ENCODE measurements at places on chromosomes 12 and 14.

- no peak for DNase-seq
Observed at GRCh38 chr12:27076928-27077327, 5.5 kb downstream of the C12orf71 start.

- no peak for DNase-seq
Observed at GRCh38 chr14:23028799-23029198, 5.9 kb downstream of the PSMB5 start.

DNA sequence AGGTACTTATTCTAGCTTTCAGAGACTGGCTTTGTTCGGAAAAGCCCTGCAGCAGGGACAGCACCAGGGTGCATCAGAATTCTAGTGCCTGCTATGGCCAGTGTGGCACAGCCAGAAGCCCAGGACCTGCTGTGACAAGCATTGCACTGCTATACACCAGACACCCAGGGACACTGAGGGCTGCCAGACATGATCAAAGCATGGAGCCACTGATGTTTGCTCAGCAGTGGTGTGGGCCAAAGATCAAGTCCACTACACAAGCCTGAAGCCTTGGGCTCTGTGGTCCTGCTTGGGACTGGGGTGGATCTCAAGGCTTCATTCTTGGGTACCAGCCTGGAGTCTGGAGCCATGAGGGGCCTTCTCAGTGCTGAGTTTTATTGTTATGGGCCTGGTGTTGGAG lies 36.1 kb upstream of the CDKN3 start:
- no peak for DNase-seq

DNA sequence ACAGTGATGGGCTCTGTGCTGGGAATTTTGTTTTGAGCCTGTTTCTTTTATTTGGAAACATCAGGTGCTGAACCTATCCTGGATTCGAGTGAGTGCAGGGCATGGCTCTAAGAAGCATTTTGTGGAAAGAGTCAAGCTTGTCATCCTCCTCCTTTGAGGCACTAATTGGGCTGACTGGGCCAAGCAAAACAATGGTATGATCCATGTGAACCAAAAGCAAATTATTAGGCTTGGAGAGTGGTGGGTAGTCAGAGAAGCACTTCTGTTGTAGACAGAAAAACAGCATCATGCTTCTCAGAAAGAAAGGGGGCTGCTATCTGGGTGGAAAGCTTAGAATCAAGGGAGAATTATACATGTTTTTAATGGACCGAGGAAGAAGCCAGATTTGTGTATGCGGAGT lies 481.6 kb downstream of the DIO2 start:
- no peak for DNase-seq

GRCh38 chr12:4555804-4556203 lies 6.2 kb upstream of the DYRK4 start:
- no peak for DNase-seq

DNA sequence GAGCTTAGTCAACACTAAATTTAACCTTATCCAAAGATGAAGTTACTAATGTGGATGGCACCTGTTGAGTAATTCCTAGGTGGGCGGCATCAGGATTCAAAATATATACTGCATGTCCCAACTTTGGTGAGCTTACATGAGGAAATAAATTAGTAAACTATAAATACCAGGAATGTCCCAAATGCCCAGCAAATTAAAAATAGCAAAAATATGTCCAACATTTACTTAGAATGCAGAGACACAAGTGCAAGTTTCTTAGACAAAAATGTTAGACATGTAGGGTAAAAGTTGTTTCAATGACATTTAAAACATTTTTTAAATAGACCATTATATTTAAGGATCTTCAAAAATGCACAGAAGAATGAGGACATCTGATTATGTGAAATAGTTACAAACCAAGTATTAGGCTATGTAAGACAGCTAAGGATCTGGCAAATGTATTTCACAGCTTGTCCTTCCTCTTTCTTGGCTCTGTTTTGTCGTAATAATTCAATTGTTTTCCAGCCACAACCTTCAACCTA lies 115.9 kb downstream of the NAV3 start:
- DNase-seq: no peak

DNA sequence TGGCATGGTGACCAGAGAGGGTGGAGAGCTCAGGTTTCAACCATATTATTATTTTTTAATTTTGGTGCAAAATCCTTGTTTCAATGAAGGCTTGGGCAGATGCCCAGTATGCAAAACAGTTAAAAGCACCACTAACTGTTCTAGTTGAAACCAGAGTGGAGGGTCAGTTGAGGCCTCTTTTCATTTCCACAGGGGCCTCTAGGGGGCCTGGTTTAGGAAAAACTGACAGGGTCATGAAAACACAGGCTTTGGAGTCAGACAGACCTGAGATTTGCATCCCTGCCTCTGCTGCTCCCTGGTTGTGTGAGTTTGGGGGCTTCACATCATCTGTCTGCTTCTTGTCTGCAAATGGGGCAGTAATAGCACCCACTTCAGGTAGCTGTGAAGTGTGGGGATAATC lies 3.3 kb upstream of the RPH3A start:
- DNase-seq: no peak

- no peak for DNase-seq
Observed at GRCh38 chr12:47124451-47124850, 44.7 kb upstream of the AMIGO2 start.

GRCh38 chr12:4250691-4251090 lies 22.9 kb upstream of the CCND2 start:
- no peak for DNase-seq

GRCh38 chr12:125492354-125493270 lies 427.4 kb downstream of the AACS start:
- DNase-seq: no peak

GRCh38 chr12:106299202-106299774 lies 3.2 kb upstream of the TCP11L2 start:
- DNase-seq: no peak

GRCh38 chr14:28055008-28055407 lies 711.6 kb upstream of the FOXG1 start:
- no peak for DNase-seq

DNA sequence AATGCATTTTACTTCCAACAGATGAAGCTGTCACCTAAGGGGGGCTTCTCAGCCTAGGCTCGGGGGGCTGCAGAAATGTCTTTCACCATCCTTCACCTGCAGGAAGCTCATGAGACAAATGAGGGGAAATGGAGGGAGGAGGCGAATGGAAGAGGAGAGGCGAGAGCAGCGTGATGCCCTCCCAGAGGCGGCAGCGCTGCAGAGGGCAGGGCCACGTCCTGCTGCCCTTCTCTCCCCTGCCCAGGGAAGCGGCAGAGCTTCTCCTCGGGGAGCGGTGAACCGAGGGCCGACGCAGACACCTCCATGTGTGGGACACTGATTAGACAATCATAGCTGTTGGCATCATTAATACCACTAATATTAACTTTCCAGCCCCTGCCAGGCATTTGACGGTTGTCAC lies 78.3 kb downstream of the SERPINA3 start:
- no peak for DNase-seq

- no peak for DNase-seq
Observed at GRCh38 chr12:91287753-91288152, 105.1 kb upstream of the DCN start.

GRCh38 chr14:102633906-102634595 lies 41.6 kb downstream of the RCOR1 start:
- DNase-seq: no peak

DNA sequence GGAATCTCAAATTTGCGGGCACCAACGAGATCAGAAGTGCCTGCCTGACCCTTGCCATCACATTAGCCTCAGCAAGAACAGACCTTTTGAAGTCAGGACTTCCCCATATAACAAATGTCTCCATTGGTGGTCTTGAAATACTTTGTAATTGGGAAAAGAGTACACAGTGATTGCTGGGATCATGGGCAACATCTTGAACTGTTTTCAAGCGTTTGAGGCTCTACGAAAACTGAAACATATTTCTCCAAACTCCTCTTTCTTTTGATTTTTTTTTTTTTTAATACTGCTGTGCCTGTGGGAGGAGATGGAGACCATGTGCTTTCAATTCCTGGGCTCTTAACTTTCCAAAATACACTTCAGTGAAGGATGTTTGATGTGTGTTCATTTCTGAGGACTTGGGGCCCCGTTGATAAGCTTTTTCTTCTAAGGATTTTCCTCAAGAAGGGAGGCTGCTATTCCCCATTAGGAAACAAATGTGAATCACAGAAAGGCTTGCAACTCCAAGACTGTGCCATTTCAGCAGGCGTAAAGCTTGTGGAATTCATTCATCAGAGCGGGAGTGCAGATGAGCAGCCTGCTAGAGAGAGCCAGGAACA lies 94.5 kb downstream of the TMEM132C start:
- DNase-seq: no peak

DNA sequence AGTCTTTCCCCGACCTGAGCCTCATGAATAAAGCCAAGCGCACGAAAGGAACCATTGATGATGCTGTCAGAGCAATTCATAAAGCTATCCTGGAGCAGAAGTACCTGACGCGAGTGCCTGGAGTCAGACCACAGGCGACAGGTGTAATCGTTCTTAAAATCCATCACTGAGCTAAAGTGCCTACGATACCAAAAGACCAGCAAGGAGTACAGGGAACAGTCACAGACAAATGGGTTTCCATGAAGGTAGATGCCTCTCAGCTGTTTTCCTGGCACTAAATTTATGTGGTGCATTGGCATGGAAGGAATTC lies 1.4 kb upstream of the PCED1B start:
- DNase-seq: no peak

DNA sequence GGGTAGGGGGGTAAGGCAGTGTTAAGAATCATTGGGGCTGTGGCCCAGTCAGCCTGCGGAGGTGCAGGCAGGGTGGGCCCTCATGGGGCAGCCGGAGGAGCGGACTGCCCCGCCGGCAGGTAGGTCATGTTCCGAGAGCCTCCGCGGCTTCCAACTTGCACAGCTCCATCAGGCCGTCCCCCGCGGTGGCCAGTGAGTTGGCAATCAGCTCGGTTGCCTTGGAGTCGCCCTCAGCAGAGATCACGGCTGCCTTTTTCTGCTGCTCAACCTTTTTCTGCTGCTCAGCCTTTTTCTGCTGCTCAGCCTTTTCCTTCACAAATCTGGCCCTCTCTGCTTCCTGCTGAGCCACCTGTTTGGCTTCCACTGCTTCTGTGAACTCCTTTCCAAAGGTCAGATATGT lies 41.1 kb upstream of the CSRNP2 start:
- no peak for DNase-seq

- DNase-seq: no peak
Observed at GRCh38 chr12:130762319-130762675, 46.2 kb upstream of the RIMBP2 start.

DNA sequence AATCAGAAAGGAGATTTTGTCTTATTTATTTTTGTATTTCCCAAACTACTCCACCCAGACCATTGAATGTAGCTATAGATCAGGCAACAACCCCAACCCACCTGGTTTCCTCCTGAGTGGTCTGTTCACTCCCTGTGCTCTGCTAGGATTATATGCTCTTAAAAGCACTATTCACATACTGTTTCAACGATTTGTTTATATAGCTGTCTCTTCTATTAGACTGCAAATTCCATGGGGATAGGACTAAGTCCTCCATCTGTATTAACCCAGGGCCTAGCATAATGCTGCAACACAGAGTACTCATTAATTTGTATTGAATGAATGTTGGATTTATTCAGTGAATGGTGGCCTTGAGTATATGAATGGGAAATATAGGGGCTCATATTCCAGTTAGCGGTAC lies 307.6 kb downstream of the RAD51B start:
- DNase-seq: no peak

GRCh38 chr14:89418976-89419375 lies 1.9 kb upstream of the FOXN3 start:
- DNase-seq: no peak

DNA sequence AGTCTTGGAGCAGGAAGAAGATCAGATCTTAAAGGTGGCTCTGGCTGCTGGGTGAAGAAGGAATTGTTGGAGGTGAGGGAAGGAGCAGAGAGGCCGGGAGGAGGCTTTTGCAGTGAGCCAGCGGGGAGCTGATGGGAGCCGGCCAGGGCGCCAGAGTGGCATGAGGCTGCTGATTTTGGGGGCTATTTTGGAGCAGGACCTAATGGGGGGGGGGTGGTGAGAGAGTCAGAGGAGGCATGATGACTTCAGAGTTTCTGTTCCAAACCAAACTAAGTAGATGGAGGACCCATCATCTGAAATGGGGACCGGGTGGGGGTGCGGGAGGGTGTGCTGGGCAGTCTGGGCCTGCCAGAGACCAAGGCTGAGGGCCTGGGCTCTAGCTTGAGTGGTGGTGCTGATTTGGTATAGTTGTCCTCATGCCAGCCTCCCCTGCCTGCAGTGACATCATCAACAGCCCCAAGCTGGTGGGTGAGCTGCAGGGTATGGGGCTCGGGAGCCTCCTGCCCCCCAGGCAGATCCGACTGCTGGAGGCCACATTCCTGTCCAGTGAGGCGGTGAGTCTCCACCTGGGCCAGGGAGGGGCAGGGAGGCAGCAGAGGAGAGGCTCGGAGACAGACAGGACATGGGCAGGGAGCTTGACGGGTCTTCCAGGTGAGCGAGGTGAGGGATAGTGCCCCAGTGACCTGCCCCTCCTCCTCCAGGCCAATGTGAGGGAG lies 6.2 kb downstream of the TNFAIP2 start:
- no peak for DNase-seq

GRCh38 chr14:62585247-62585646 lies 460.0 kb downstream of the KCNH5 start:
- DNase-seq: no peak

- no peak for DNase-seq
Observed at GRCh38 chr12:31003861-31004640, 69.6 kb upstream of the DDX11 start.

GRCh38 chr12:33614630-33615029 lies 175.0 kb upstream of the SYT10 start:
- no peak for DNase-seq

GRCh38 chr14:69129264-69129880 lies 23.5 kb downstream of the DCAF5 start:
- DNase-seq: no peak

GRCh38 chr12:64673490-64674169 lies 63.3 kb downstream of the RASSF3 start:
- DNase-seq: no peak

DNA sequence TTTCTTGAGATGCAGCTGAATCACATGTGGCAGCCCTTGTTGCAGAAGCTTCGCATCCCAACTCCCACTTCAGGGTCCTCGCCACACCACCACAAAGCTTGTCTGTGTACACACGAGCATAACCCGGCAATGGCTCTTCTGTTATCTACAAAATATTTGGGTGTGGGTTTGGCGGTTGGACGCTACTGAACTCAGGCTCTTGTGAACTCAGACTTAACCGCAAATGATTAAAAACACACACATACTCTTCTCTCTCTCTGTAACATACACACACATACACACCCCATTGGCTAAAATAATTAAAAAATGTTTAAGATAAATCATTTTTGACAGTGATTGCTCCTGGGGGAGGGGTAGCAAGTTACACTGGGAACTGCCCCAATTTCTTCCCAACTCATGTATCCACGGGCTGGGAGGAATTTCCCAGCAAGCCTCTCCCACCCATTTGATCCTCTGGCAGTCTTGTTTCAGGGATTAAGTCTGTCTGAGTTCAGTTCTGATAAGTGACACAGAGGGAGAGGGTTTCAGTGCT lies 63.7 kb upstream of the MANSC4 start:
- DNase-seq: no peak

GRCh38 chr12:99984271-99985128 lies at the start of gene ANKS1B:
ANKS1B (minus strand) TSS chr12:99984936; CDS start chr12:99984237, 699 bp downstream.
- DNase-seq: no peak

GRCh38 chr12:129704232-129704830 lies 199.5 kb downstream of the TMEM132D start:
- peak; percentile 70 for DNase-seq
